Liver (tissue), 10 donors: ENCODE measurements at places on chromosomes 16 and 17. TPM values are rescaled to one million over a fixed set of nuclear protein-coding genes. Genes with fewer than 3 reads are reported as not detected.

GRCh38 chr17:71267668-71268067 lies 853.2 kb upstream of the SOX9 start:
- no peak for DNase-seq
- no peak overlapping the region for H3K27ac ChIP-seq
- H3K4me3 ChIP-seq: no peak overlapping the region
- H3K27me3 ChIP-seq: no peaks in the 10 kb centered on the region
- H3K36me3 ChIP-seq: no peaks in the 10 kb centered on the region
- no peaks in the 10 kb centered on the region for H3K4me1 ChIP-seq

- H3K36me3 ChIP-seq: no peaks in the 10 kb centered on the region
- no peak for DNase-seq
- H3K4me3 ChIP-seq: no peak overlapping the region
- no peaks in the 10 kb centered on the region for H3K4me1 ChIP-seq
These were observed 70.9 kb upstream of the ARL4D start for GRCh38 chr17:43327834-43328420.

DNA sequence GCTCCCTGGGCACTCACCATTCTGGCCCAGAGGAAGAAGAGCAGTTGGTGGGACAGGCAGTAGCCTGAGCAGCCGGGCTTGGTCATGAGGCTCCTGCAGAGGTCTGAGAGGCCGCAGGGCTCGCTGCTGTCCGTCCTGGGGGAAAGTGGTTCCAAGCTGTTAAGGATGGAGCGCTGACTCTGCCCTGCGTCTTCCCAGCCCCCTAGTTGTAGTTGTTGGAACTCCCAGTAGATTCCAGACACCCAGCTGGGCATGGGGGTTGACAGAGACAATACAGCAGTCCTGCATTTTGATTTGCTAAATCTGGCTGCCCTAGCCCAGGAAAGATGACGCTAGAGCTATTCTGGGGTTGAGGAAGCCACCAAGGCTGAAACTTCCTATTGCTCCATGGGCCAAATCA lies 7.3 kb downstream of the C16orf89 start:
- H3K27ac ChIP-seq: no peak overlapping the region
- H3K36me3 ChIP-seq: no peaks in the 10 kb centered on the region
- no peaks in the 10 kb centered on the region for H3K4me1 ChIP-seq

The NRN1L gene
- 0.14 TPM for total RNA-seq

DNA sequence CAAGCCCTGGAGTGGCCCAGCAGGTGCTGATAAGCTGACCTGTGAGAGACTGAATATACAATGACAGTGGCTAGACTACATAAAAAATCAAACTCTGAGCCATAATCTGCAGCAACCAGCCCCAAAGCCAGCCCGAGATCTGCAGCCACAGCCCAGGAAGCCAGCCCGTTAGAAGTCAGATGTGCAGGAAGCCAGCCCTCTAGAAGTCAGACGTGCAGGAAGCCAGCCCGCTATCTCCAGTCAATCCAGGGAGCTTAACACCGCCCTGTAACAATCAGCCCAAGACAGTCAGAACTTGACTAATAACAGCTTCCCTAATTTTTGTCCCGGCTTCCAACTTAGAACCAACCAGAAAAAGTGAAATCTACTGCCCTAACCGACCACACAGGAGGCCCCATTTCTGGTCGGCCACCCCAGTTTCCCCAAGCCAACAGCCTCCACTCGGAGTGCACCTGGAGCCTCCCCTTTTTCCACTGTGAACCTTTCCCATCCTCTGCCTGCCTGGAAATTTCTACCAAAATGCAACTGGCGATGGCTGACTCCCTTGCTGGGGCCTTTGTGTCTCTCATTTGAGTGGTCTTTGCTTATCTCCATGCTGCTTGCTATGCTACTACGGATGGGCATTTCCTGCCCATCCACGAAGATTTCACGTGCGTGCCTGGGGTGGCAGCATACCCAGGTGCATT lies 769.3 kb downstream of the KCNJ18 start:
- DNase-seq: no peak
- no peak overlapping the region for H3K27ac ChIP-seq

The CACNG1 gene
- not detected for total RNA-seq

The HS3ST3A1 gene
- 6.5 TPM for total RNA-seq

DNA sequence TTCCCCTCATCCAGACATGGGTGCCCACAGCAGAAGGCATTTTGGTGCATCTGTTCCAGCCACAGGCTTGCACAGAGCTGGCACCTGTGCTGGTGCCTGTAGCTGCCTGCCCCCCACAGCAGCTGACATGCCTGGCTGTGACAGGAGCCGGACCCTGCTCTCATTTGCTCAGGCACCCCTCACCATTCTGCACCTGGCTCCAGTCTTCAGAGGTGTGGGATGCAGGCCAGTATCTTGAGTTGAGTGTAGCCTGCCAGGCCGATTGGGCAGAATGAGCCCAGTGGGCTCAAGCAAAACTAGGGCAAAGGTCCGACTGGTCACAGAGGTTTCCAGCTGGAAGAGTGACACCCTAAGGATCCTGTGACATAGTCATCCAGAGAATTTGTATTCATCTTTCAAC lies 887.7 kb downstream of the CDH11 start:
- H3K27me3 ChIP-seq: no peaks in the 10 kb centered on the region
- H3K36me3 ChIP-seq: no peaks in the 10 kb centered on the region
- no peak for DNase-seq
- H3K4me3 ChIP-seq: no peak overlapping the region
- no peak overlapping the region for H3K27ac ChIP-seq

The SHISA6 gene
- total RNA-seq: not detected

The TBC1D3K gene
- not detected for total RNA-seq

The RTN4RL1 gene
- 1.8 TPM for total RNA-seq

DNA sequence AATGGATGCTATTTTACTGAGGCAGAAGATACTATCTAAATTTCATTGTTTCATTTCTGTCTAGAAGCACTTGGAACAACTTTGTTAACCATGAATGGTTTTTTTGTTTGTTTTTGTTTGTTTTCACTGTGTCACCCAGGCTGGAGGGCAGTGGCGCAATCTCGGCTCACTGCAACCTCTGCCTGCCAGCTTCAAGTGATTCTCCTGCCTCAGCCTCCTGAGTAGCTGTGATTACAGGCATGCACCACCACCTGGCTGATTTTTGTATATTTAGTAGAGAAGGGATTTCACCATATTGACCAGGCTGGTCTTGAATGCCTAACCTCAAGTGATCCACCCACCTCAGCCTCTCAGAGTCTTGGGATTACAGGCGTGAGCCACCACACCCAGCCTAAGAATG lies 40.5 kb downstream of the ABHD15 start:
- H3K4me3 ChIP-seq: no peak overlapping the region
- H3K27ac ChIP-seq: no peak overlapping the region
- no peak for DNase-seq
- H3K36me3 ChIP-seq: peaks cover 20% of the 10 kb centered on the region
- no peaks in the 10 kb centered on the region for H3K4me1 ChIP-seq
- H3K27me3 ChIP-seq: no peaks in the 10 kb centered on the region

The NXPH3 gene
- 0.17 TPM for total RNA-seq

The TMC7 gene
- total RNA-seq: 0.42 TPM

The CCL23 gene
- 1.9 TPM for total RNA-seq

DNA sequence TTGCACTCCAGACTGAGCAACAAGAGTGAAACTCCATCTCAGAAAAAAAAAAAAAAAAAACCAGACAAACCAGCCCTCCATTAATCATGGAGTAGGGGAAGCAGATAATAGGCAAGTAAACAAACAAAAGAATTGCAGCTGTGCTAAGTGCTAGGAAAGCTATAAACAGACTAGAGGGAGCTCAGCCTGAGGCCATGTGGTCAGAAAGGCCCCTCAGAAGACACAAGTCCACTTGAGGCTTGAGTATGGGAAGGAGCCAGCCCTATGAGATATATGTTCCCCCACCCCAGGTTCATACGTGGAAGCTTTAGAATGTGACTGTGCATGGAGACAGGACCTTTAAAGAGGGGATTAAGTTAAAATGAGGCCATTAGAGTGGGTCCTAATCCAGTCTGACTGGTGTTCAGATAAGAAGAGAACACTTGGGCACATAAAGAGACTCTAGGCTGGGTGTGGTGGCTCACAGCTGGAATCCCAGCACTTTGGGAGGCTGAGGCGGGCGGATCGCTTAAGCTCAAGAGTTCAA lies 132.6 kb upstream of the NOL11 start:
- H3K4me1 ChIP-seq: no peaks in the 10 kb centered on the region
- H3K36me3 ChIP-seq: no peaks in the 10 kb centered on the region
- H3K4me3 ChIP-seq: no peak overlapping the region
- no peak for DNase-seq
- H3K27ac ChIP-seq: no peak overlapping the region
- H3K27me3 ChIP-seq: no peaks in the 10 kb centered on the region

The TBC1D3C gene
- total RNA-seq: 0.42 TPM

DNA sequence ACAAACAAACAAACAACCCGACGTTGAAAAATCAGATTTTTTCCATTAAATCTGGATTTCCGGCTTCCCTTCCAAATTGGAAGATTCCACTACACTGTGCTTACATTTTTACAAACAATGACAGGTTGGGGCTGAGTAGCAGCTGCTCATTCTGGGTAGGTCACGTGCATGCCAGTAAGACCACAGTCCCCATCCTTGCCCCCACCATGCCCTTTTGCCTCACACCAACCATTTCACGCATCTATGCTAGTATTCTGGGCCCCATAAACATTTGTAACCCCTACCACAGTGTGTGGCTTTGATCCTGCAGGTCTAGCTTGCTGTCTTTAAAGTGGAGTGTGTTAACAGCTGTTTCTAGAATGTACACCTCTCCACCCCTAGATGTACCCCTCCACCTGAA lies 366.1 kb downstream of the XYLT1 start:
- H3K27ac ChIP-seq: no peak overlapping the region
- no peaks in the 10 kb centered on the region for H3K4me1 ChIP-seq
- no peaks in the 10 kb centered on the region for H3K27me3 ChIP-seq
- H3K4me3 ChIP-seq: no peak overlapping the region
- DNase-seq: no peak
- H3K36me3 ChIP-seq: no peaks in the 10 kb centered on the region

The MAP2K6 gene
- total RNA-seq: 5.4 TPM
